LNCaP clone FGC (cell line): ENCODE measurements at places on chromosomes 3 and 15.
A peak's percentile ranks its signal among the peaks of the same experiment; 100 is the strongest.

- DNase-seq: no peak
Measured at GRCh38 chr3:186870421-186871201, 28.1 kb downstream of the ADIPOQ start.

GRCh38 chr15:33621141-33621540 is 310.4 kb downstream of the RYR3 start:
- no peak for DNase-seq

DNA sequence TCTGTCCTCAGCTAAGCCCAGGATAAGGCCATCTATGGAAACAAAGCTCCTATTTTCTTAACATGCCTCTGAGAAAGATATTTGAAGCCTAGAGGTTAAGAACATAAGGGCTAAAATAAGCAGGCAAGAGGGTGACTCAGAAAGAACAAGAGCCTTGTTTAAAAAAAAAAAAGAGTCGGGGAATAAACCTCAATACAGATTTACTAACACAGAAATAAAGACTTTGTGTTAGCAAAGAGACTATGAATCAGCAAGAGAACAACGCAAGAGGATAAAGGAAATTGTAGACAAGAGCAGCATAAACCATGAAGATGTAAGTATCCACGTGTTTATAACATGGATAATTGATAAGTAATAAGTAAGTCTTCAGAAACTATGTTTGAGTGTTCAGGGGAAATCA is 36.0 kb downstream of the RAB27A start:
- DNase-seq: no peak

DNA sequence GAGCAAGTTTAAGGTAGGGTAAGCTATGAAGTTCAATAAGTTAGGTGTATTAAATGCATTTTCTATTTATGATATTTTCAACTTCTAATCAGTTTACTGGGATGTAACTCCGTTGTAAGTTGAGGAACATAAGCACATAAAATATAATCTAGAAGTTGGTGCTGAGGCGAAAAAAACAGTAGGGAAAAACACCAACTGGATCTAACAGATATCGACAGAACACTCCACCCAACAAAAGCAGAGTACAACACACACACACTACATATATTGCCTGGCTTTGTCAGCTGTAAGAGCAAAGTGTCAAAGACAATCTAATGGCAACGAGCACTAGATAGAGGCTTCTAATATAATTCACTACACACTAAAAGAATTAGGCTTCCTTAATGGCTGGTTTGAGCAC is 8.4 kb downstream of the PIK3R4 start:
- no peak for DNase-seq

DNA sequence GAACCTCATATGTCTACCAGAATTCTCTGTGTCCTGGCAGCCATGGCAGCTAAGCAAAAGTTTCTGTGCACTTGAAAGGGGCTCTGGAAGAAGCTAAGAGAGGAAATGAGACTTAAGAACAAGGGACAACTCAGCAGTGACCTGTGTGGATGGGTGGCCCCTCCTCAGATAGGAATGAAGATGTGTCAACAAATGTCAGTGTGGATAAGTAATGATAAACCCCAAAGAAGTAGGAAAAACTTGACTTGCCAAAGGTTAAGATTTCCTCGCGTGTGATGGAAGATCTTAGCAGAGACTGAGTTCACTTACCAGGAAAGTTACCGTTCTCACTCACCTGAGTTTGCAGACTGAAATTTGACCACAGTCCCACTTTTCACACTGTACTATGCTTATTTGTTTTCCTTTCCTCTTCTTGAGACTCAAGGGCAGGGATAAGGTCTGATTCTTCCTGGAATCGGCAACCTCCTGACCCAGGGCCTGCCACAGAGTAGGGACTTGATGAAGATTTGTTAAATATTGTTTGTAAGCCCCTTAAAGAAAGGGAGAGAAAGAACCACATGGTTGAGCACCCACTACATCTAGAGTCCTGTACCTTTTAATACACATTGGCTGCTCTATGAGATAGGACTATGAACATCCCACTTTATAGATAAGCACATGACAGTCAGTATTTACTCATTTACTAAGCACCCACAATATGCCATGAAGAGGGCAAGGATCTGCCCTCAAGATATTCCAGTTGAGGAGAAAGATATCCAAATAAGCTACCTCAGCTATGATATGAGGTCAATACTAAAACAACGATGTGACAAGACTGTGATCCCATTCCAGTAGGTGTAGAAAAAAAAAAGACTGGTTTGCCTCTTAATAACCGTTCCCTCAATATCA is 7.3 kb upstream of the HRH1 start:
- DNase-seq: no peak

DNA sequence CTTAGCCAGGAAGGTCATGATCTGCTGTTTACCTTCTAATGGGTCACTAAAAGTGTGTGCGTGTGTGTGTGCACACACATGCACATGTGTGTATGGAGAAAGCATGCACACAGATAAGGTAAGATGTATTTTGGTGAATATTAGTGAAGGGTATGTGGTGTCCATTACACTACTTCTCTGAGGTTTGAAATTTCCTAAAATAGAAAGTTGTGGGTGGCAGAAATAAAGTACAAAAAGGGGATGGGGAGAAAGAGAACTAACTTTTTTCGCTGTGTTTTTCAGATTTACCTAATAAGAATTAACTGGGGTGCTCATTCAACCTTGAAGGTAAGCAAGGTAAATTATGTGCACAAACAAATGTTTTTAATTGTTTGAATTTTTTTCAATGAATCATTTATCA is 24.4 kb upstream of the NR2E3 start:
- no peak for DNase-seq

DNA sequence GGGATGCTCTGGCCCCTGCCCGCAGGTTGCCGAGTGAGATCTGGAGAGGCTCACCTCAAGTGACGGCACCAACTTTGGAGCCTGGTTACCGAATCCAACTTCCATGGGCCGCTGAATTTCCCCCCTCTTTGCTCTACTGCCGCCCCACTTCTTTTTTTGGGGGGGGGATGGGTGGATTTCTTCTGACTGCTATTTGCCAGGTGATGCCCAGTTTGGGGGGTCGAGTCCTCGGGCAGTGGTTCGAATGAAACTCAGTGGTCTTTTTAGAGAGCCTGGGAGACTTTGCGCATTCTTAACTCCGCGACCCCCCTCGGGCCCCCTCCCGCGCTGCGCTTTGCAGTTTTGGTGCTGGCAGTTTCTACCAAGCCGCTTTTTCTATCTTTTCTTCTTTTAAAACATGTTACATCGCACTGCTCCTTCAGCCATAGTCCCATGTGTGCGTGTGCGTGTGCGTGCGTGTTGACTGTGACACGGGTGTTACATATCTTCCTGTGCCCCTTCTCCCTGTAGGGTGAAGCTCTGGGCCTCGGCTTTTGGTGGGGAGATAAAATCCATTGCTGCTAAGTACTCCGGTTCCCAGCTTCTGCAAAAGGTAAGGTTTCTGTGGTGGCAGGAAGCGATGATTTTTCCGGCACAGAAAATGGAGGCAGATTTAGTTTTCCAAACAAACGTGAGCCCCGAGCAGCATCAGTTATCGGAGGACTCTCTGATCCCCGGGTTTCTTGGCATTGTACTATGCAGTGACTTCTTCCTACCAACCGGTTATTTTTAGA is 837 bp downstream of the CACNA2D3 start:
- DNase-seq: no peak

- DNase-seq: no peak
Measured at GRCh38 chr3:4880850-4881249, 98.4 kb upstream of the BHLHE40 start.

GRCh38 chr3:157067114-157067513 is 92.8 kb downstream of the CCNL1 start:
- no peak for DNase-seq

DNA sequence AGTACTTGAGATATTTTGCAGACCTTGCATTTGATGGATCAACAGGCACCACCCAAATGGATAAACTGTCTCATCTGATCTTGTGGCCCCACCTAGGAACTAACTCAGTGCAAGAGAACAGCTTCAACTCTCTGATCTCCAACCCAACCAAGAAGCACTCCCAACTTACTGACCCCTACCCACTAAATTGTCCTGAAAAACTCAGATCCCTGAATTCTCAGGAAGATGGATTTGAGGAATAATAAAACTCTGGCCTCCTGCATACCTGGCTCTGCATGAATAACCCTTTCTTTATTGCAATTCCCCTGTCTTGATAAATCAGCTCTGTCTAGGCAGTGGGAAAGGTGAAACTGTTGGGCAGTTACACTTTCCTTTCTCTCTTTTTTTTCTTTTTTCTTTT is 247.9 kb downstream of the ZPLD1 start:
- no peak for DNase-seq

DNA sequence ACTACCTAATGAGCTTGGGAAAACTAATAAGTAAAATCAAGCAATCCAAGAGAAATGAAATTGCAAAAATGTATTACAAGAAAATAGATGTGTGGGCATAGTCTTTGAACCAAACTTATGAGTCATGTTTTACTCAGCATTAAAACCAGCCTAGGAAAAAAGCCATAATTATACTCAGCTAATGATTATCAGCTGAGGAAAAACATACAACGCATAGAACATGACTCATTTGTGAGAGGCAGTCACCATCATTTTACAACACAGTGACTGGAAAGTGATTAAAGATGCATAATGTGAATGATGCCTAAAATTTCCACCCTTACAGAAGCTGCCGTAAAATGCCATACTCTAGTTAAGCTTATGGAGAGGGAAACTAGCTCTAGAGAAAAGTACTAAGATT is 238.0 kb upstream of the EOMES start:
- no peak for DNase-seq

DNA sequence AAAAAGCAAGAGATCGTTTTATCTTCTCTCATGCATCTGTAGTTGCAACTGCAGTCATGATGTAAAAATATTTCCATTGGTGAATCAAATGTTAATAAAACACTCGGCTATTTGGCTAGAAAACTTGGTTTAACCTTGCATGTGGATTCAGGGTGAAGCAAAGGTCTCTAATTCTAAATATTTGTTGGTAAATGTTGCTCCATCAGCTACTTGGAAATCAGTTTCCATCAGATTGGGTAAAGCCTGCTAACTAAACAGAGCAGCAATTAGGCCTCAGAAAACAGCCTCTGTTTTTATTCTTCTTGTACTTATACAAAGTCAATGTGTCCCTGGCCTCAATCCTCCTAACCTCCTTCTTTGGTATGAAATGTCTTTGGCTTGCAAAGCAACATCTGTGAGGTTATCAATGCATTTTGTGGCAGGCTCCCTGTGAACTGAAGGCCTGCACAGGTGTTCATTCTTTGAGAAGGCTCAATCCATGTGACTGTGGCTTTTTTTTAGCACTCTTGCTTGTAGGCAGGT is 312.3 kb downstream of the WDR72 start:
- DNase-seq: no peak

DNA sequence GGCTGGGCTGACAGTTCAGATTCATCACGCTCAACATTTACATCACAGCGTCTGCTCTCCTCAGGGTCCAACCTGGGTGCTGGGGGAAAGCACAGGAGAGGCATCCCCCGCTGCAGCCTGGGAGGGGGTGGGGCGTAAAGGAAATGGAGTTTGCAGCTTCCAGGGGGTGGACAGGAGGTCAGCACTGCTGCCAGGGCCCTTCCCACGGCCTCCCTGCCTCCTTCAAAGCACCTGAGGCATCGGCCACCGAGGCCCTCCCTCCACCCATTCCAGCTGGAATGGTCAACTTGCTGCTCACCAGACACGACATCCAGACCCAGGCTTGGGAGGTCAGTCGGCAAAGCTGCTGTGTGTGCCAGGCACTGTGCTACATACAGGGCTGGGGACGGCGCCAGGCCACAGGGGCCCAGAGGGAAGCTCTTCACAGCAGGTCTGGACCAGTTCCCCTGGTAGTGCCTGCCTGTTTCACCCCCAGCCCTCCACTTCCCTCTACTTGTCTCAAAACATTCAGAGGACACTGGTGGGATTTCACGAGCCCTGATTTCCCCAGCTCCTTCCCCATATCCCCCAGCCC is 120.7 kb downstream of the ANP32A start:
- no peak for DNase-seq

DNA sequence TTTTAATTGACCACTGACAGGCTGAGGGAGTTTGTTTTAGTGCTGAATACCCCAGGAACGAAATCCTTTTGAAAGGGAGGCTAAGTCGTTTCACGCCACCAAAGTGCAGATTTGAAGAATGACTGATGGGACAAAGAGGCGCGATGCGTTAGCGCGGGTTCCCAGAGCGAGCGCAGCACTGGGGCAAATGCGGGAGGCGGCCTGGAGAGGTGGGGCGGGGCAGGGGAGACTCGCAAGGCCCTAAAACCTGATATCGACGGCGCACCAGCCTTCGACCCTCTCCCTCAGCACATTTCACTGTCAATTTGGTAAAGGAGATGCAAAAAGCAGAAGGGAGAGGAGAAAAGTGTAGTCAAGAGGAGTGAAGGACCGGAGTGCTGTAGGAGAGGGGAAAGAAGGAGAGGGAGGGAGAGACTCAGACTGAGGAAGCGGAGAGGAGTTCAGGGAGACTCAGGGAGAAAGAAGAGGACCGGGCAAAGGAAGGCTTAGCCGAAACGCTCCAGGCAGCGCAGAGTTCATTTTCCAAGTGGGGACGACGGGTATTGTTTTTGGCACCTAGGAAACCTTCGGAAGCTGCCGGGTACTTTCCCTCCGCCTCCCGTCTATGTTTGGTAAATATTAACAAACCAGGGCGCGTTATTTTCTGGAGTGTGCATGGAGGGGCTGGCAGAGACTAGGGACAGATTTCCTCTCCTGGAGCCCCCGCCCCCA is 3.8 kb upstream of the FOXB1 start:
- peak; percentile 11 for DNase-seq
